ENCODE measurements at places on chromosomes 12 and 14. TPM values are rescaled to one million over a fixed set of nuclear protein-coding genes. Genes with fewer than 3 reads are reported as not detected.

The PRB2 gene
- polyA plus RNA-seq, result not detected

The OTX2 gene
- not detected for polyA plus RNA-seq

The SMCO3 gene
- 10.9 TPM for polyA plus RNA-seq

- no peak for DNase-seq
Measured at GRCh38 chr12:118682656-118683055, 298.7 kb upstream of the SRRM4 start.

- no peak for DNase-seq
Measured at GRCh38 chr14:92670643-92671366, 77.6 kb downstream of the LGMN start.

The CLEC14A gene
- polyA plus RNA-seq, result 22.4 TPM

Data from kidney (tissue), 22 donors.